ENCODE measurements at places on chromosomes 4 and X. TPM values are rescaled to one million over a fixed set of nuclear protein-coding genes. Genes with fewer than 3 reads are reported as not detected.

The DCAF12L2 gene
- not detected for total RNA-seq

The LNX1 gene
- not detected for total RNA-seq

The FGF13 gene
- total RNA-seq = 3.2 TPM

The FAM3A gene
- 34.7 TPM for total RNA-seq

The ABLIM2 gene
- 41.8 TPM for total RNA-seq

The SUPT20HL2 gene
- total RNA-seq = not detected

The ARHGAP4 gene
- total RNA-seq = 212 TPM

The CNKSR2 gene
- 4.8 TPM for total RNA-seq

The POF1B gene
- total RNA-seq = 2.8 TPM

The LRAT gene
- total RNA-seq = not detected

The BST1 gene
- total RNA-seq = 12.7 TPM

The ADGRL3 gene
- total RNA-seq = 0.63 TPM

- DNase-seq = no peak
Measured at GRCh38 chrX:34687095-34687494, 30.0 kb upstream of the TMEM47 start.

DNA sequence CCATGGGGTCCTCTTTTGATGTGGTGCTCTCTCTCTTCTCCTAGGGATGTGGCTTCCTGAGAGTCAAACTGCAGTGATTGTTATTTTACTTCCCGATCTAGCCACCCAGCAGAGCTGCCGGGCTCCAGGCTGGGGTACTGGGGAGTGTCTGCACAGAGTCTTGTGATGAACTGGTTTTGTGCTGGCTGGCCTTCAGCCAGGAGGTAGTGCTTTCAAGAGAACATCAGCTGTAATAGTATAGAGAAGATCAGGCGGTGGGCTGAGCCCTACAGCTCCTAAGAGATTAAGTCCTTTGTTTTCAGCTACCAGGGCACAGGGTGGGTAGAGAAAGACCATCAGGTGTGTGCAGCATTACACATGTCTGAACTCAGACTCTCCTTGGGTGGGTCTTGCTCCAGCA is 59.0 kb upstream of the AGTR2 start:
- DNase-seq = no peak

DNA sequence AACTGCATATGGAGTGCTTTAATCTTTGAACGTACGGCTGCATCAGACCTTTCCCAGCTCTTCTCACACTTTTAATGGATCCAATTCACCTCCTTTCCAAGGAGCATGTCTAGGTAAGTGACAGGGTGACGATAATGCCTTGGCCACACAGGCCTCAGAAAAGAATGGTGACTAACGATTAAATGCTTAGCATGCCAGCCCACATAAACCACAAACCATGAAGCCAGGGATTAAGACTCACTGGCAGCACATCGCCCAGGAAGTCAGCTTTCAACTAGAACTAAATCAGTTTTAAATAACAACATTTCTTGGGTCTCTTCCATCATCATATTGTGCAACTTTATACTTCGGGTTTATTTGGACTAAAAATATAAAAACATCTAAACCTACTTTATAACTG is 28.7 kb downstream of the INPP4B start:
- DNase-seq = no peak

GRCh38 chr4:25951390-25951952 is 37.5 kb downstream of the SMIM20 start:
- no peak for DNase-seq

GRCh38 chr4:11165052-11165451 is 263.6 kb downstream of the HS3ST1 start:
- no peak for DNase-seq

DNA sequence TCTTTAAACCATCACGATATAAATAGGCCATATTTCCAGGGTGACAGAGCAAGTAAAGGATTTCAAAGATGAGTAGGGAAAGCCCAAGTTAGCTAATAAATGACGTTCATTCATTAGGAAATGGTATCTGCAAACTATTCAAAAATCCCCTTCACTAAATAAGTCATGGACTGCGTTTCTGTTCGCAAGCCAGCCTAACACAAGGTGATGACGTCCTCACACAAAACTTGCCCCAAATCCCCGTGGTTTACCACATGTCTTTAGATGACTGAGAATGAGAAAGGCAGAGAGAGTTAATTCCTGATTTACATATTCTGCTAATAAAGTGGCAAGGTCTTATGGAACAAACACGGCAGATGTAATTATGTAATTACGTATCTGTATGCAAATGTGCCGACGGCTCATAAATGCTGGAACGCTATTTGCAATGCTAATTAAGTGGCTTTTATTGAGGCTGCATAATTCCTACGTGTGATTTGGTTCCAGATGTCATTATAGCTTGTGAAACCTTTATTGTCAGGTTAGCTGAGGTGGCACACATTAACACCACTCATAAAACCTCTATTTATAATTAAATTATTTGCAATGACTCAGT is 437.7 kb upstream of the FRG1 start:
- no peak for DNase-seq

DNA sequence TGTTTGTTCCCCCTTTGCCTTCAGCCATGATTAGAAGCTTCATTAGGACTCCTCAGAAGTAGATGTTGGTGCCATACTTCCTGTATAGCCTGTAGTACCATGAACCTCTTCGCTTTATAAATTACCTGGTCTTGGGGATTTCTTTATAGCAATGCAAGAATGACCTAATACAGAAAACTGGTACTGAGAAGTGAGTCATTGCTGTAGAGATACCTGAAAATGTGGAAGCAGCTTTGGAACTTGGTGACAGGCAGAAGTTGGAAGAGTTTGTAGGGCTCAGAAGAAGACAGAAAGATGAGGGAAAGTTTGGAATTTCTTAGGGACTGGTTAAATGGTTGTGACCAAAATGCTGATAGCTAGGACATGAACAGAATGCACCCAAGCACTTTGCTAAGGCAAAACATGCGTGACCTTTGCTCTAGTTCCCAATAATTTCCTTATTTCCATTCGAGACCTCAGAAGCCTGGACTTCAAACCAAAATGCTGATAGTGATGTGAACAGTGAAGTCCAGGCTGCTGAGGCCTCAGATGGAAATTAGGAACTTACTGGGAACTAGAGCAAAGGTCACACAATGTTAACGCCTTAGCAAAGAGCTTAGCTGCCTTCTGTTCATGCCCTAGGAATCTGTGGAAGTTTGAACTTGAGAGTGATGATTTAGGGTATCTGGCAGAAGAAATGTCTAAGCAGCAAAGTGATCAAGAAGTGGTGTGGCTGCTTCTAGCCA is 3.0 kb upstream of the USP46 start:
- no peak for DNase-seq

GRCh38 chrX:11755724-11756123 is 2.3 kb upstream of the MSL3 start:
- DNase-seq = no peak

DNA sequence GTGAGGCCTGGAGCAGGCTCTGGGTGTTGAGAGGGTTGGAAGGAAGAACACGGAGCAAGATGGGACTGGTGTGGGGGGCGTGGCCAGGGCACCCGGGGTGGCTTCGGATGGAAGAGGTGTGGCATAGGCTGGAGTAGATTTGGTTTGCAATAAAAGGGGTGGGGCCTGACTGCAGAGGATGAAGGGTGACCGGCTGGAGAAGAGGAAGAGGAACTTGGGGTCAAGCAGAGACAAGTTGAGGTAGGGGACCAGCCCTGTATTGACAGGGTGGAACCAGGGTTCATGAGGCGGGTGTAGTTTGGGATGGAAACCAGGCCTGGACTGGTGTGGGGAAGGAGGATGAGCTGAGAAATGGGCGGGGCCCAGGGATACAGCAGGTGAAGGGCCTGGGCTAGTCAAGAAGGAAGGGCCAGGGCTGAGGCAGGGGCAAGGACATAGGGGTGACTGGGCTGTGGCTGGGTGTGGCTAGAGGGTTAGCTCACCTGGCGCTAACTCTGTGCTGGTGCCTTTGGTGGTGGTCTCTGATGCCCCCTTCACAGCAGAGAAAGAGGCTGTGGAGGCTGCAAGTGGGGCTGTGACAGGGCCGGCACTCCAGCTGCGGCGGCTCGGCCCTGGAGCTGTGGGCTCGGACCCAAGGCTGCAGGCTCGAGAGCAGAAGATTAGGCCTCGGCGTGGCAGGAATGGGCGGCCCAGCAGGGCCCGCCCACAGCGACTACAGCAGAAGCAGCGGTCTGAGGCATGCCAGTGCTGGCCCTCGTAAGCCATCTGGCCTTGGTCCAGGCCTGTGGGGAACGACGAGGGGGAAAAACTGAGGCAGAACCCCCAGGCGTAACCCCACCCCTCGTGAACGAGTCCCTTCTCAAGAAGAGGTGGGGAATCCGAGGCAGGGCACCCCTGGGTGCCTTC is 5.0 kb downstream of the PLP2 start:
- no peak for DNase-seq

- no peak for DNase-seq
Measured at GRCh38 chr4:95386410-95386809, 162.4 kb downstream of the UNC5C start.

DNA sequence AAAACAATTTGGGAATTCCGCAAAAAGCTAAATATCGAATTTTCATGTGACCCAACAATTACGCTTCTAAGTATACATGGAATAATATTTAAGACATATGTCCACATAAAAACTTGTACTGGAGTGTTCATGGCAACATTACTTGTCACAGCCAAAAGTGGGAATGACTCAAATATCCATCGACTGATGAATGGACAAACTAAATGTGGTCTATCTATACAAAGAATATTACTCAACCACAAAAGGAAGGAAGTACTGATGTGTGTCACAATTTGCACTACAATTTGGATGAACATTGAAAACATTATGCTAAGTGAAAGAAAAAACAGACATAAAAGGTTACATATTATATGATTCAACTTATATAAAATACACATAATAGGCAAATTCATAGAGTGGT is 71.9 kb downstream of the AFF2 start:
- no peak for DNase-seq

- no peak for DNase-seq
Measured at GRCh38 chr4:70515367-70516250, 2.8 kb upstream of the AMTN start.

DNA sequence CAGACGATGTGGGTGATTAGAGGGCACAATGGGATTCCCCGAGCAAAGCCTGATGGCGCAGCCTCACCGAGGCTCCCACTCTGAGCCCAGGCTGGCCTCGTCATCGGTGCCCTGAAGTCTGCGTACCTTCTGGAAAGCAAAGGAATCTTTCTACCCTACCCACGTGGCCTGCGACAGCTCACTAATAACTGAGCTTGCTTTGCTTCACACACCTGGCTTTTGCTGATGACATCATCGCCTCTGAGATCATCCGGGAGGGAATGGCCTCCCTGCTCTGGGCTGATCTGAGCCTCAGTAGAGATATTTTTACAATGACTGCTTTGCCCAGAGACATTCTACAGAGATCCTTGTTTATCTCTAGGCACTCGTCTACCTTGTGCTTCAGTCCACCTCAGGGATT is 45.4 kb upstream of the PDLIM3 start:
- no peak for DNase-seq

DNA sequence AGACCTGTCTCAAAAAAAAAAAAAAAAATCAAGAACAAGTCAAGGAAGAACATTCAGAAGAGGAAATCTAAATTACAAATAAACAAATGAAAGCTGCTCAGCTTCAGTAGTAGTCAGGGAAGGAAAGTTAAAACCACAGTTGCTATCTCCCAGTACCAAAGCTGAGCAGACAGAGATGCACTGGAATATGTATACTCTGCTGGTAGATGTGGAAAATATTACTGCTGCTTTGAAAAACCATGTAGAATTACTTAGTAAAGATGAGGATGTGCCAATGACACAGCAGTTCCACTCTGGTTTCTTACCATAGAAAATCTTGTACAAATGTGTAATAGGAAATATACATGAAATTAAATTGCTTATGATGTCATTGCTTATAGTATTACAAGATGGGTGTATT is 25.1 kb upstream of the PRKX start:
- DNase-seq = no peak

GRCh38 chr4:152577708-152578396 is 42.0 kb upstream of the FBXW7 start:
- DNase-seq = no peak

GRCh38 chr4:186226521-186227189 is 652 bp upstream of the KLKB1 start:
- no peak for DNase-seq

GRCh38 chr4:169975838-169976796 is 50.1 kb downstream of the MFAP3L start:
- DNase-seq = no peak

DNA sequence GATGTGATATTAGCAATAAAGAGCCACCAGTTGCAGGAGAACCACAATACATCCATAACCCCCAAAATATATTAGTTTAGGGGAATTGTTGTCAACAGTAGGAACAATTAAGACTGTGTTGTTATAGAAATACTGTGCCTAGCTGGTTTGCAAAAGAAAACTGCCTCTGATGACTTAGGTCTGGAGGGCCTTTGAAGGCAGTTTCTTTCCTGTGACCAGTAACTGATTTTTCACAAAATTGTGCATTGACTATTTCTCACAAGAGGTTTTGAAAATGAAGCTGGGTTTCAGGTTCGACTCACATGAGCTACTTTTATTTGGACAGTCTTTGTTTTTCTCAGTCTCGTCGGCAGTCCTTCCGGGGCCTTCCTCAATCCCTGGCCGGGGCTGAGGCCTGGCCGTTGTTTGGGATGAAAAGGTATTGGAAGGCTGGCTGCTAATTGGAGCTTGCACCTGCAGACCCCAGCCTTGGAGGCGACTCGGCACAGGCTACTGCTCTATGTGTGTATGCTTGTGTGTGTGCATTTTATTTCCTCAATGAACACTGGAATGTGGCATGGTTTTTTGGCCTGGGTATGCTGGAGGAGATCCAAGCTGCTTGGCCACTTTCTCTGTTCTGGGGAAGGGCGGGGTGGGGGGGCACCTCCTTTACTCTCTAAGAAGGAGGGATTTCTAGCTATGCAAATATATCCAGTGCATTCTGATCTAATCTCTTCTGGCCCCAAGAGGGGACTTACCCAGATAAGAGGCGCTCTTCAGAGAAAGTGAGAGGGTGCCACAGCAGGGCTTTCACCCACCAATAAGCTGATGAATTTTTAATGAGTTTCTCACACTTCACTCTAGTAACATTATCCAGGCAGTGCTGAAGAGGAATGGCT is 49.5 kb upstream of the LNX1 start:
- DNase-seq = no peak

- no peak for DNase-seq
Measured at GRCh38 chr4:82005158-82005557, 368.6 kb downstream of the HNRNPD start.

- no peak for DNase-seq
Measured at GRCh38 chr4:20192736-20193135, 59.0 kb upstream of the SLIT2 start.

DNA sequence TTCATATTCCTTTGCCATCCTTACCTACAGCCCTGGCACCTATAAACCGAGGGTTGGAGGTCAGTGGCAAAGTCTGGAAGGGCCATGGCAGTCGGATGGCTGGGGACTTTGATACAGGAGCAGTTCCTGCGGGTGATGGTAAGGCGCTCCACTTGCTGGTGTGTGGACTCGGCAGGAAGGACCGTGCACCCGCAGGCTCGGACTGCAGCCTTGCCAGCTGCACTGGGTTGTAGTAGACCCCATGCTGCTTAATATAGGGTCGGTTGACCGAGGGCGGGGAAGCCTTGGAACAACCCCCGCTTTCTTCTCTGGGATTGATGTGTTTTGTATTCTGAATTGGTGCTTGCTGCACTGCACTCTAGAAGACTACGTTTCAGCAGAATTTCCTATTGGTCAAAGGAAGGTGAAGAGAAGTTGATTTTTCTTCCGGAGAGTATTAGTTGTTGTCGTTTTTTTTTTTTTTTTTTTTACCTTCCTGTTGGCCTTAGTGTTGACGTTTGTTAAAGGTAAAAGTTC is 638 bp downstream of the BLTP1 start:
- DNase-seq = peak; percentile 89

- no peak for DNase-seq
Measured at GRCh38 chr4:136036744-136037143, 1495.5 kb downstream of the PCDH18 start.

GRCh38 chr4:165580351-165580905 is 201.6 kb downstream of the CPE start:
- DNase-seq = no peak
